ENCODE measurements at places on chromosomes 2 and 18.
A peak's percentile ranks its signal among the peaks of the same experiment; 100 is the strongest.

GRCh38 chr2:179974761-179975160, 32.3 kb downstream of the CWC22 start:
- DNase-seq, result no peak

- no peak for DNase-seq
Observed at GRCh38 chr18:22695674-22696073, 237.5 kb upstream of the RBBP8 start.

DNA sequence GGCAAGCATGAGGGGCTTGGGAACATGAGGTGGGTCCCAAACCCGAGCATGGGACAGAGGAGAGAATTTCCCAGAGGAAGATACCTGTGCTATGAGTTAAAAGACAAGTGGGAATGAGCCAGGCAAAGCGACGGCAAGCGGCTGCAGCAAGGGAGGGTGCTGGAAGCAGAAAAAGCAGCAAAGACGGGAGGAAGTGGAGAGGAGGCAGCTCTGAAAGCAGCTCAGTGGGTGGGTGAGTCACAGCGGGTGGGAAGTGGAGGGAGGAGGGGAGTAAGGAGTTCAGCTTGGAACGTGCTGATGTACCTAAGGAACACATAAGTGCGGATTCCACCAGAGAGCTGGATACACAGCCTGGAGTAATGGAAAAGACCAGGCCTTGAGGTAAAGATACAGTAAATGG, 41.4 kb downstream of the THUMPD2 start:
- peak; percentile 7 for DNase-seq

DNA sequence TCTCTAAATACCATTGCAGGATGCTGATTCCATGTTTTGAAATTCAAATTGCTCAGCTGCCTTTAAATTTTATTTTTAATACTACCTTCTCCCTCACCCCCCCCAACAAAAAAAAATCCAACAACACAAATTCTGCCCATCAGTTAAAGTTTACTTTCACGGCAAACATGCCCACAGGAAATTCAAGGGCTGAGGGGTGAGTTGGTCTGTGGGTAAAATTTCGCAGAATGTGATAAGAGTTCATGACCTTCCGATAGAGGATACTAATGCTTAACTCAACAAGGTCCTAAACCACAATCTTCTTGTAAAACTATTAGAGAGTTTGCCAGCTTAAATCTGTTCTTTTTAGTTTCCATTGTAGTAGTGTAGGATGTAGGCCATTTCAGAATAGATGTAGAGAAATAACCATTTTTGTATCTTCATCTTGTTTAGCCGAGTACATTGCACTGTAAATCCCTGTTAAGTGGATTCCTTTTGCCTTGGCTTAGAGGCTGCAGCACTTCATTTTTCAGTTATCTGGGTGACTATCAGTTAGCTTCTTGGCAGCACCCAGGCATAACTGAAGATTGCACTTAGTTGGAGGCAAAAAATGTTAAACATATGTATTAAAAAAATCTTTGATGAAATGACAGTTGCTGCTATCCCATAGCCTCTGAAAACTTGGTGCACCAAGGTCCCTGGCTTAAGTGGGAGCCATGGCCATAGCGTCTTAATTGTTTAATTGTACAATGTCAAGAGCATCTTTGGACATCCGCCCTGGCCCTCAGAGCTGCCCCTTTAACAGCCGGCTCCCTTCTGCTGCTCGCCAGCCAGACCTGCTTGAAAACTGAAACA, 232.3 kb downstream of the HAUS1 start:
- no peak for DNase-seq

- no peak for DNase-seq
Observed at GRCh38 chr2:198930170-198930569, 527.6 kb downstream of the SATB2 start.

DNA sequence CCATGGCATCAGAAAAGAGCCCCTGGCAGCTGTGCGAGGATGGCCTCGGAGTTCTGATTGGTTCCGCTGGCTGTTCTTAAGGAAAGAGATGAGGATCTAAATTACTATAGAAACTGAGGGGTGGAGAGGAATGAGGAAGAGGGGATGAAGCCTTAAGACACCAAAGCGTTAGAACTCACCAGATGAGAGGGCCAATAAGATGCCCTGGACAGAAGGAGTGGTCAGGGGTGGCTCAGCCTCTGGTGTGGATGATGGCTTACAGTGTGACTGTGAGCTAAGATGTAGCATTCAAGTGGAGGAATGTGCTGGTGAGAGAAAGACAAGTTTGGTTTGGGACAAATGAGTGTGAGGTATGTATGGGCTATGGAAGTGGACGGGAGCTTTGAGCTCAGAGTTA, 97.8 kb downstream of the ZFP36L2 start:
- DNase-seq, result no peak

DNA sequence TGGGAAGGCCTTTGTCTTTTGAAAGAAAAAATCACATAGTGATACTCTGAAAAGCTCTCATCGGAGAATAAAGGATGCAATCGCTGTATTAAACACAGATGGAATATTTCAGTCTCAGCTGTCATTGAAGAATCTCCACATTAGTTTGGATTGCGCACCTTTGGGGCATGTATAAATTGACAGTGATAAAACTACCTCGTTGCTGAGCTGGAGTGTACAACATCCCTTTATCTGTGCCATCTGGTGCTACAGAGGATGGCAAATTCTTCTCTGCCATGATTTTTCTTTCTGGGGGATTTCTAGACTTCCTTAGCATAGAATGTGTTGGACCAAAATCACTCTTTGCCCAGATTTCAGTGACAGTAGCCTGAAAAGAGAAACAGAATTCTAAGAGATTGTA, 185.3 kb downstream of the PARD3B start:
- no peak for DNase-seq

DNA sequence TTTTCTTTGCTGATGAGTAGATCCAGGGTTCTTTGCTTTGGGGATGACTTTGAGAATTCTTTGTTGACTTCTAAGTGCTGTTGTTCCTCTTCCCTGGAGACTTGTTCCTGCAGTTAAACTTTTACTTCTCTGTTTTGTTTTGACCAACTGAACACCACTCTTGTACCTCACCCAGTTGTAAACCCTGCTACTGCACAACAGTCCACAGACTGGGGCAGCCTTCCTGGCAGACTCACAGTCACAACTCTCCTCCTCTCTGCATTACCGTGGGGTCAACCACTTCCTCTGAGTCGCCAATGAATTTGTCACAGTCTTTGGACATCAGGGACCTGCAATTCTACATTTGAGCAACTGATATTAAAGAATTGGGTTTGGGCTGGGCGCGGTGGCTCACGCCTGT, 3.8 kb upstream of the SLC8A1 start:
- DNase-seq, result no peak

DNA sequence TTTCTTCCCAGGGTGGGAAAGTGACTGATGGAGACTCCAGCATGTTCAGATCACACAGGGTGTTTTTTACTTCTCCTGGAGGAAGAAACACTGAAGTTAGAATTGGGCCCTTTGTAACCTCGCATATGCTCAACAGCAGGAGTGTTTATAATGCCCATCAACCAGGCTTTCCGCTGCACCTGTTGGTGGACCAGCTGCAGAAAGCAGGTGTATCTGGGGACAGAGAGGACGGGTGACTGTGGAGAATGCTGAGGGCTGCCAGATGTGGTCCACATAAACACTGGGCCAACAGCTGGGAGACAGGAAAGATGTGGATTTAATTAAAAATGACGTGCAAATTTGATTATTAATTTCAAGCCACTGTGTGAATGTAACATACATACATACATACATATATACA, 335.5 kb upstream of the SPRED2 start:
- DNase-seq, result no peak

- DNase-seq, result no peak
Observed at GRCh38 chr18:2681993-2682603, 26.6 kb downstream of the SMCHD1 start.

- no peak for DNase-seq
Observed at GRCh38 chr2:226420646-226421045, 379.0 kb downstream of the IRS1 start.

GRCh38 chr2:190209559-190209958, 110.1 kb downstream of the HIBCH start:
- DNase-seq, result no peak

DNA sequence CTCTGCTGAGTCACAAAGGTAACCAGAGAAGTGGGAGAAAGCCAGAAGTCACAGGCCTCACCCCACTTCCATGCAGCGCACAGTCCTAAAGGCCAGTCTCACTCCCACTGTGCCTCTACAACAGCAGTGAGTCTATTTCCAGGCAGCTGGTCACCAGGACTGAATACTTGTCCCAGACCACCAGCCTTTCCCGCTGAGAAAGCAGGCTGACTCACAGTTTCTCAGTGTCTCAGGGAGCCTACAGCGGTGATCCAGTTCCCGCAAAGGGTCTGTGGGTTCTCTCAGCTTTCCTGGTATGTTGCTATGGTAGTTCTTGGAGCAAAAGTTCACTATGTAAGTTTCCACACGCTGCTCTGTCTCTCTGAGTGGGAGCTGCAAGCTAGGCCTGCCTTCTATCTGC, 622.5 kb downstream of the RNF144A start:
- DNase-seq, result no peak

GRCh38 chr2:77487074-77487803, 34.9 kb downstream of the LRRTM4 start:
- DNase-seq, result no peak

DNA sequence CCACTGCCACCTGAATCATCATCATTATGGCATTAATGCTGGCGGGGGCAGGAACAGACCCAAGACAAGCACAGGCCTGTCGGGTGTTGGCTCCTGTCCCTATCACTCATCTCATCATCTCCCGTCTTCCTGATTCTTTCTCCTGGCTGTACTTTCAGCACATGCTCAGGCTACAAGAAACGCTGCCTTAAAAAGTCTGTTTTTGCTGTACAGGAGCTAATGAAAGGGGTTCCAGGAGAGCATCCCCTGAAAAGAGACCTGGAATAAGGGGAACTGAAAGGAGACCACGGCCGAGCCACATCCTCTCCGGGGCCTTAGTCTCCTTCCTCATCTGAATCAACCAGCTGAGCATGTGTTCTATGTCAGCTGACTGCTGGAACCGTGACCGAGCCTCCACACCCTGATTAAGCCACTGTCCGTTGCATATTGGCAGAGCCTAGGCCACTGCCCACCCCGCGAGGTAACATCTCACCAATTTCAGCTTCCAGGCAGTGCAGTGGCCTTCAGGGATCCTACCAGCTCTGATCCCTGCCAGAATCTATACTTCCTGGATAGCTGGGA, 62.6 kb downstream of the DNMT3A start:
- DNase-seq, result no peak

DNA sequence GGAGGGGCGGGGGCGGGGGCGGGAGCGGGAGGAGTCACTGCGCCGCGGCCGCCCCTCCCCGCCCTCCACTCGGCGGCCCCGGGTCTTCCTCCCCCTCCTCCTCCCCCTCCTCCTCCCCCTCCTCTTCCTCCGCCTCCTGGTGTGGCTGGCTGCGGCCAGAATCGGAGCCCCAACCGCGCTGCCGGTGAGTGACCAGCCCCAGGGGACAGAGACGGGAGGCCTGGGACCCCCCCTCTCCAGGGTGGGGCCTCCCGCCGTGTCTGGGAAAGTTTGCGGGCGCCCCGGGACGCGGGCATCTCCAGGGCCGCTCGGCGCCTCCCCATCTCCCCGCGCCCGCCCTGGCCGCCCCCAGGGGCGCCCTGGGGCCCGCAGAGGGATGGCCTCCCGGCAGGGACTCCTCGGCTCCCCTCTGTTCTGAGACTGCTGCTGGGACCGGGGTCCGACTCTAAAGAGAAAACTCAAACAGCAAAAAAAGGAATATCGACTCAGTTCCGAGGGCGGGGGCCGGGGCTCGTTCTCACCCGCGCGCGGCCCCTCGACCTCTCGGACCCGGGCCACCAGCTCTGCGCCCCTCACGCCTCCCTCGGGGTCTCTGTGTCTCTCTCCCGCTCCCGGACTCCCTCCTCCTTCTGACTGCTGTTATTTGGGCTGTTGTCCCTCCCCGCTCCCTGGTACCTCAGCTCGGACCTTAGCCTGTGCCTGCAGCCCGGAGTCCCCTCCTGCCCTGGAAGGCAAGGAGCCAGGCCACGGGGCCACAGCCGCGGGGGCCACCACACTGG, at the start of gene STON1:
Gene STON1, plus strand, starts transcription at position 122 of the 779 bp plus-strand sequence. CDS start 50,480 bp downstream, outside the sequence.
- DNase-seq, result peak; percentile 42

- DNase-seq, result no peak
Observed at GRCh38 chr2:64015391-64015790, 3.8 kb downstream of the VPS54 start.

DNA sequence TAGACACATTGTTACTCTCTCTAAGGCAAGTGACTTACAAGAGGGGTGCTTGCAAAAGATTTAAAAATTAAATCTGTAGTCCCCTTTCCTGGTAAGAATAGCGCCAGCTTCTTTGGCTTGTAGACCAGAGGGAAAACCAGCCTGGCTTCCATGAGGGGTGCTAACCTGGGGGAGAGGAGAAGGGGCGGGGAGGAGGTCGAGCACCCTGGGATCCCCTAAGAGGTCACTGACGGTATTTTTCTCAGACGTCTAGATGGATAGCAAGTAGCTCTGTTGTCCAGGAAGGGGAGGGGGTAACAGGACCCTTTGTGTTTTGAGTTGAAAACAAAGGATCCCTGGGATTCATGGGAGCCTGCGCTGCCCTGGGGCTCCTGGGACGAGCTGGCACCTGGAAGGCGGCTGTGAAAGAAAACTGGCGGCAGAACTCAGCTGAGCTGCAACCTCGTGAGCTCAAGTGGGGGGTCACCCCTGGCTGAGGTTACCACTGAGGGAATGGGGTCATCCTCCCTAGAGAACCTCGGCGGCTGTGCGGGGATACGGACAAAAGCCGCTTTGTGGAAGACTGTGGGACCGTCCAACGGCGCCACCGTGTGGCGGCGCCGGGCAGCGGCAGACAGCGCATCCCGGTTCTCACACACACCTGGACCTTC, 37.8 kb upstream of the MRPL19 start:
- peak; percentile 53 for DNase-seq

GRCh38 chr2:120313695-120314615, 32.0 kb upstream of the INHBB start:
- no peak for DNase-seq

GRCh38 chr18:57429167-57430078, 5.8 kb upstream of the ONECUT2 start:
- DNase-seq, result peak; percentile 2

- DNase-seq, result no peak
Observed at GRCh38 chr2:36976065-36976464, 9.7 kb upstream of the STRN start.

DNA sequence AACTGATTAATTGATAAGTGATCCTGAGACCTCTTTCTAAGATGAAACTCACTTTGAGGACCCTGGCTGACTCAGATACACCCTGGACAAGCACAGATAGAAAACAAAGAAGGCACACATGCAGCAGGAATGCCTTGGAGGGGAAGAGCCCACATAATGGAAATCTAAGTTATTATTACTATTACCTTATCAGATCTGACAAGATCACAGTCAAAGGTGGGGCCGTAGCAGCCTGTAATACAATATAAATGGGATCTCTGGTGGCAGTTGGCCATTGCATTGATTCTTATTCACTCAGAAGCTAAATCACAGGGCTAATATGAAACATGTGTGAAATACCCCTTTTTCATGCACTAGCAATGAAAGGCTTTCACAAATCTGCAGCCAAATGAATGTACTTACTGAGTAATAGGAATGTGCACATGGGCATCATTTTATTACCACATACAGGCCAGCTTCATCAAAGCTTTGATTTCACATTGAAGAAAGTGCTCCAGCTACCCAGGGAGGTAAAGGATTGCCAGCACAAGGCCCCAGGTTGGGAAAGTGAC, 84.0 kb downstream of the ZBTB7C start:
- DNase-seq, result no peak

- DNase-seq, result no peak
Observed at GRCh38 chr2:86704459-86704971, 15.6 kb upstream of the RMND5A start.

Measured in stimulated activated CD4-positive, alpha-beta T cell treated with anti-CD3 and anti-CD28 coated beads, Interleukin-2, amount 100 ng/mL, for 24 hours (primary cell).